NCI-H2107 (cell line): ENCODE measurements at places on chromosomes 4 and X.

- no peak for DNase-seq
Measured at GRCh38 chr4:86496094-86497080, 97.7 kb upstream of the PTPN13 start.

DNA sequence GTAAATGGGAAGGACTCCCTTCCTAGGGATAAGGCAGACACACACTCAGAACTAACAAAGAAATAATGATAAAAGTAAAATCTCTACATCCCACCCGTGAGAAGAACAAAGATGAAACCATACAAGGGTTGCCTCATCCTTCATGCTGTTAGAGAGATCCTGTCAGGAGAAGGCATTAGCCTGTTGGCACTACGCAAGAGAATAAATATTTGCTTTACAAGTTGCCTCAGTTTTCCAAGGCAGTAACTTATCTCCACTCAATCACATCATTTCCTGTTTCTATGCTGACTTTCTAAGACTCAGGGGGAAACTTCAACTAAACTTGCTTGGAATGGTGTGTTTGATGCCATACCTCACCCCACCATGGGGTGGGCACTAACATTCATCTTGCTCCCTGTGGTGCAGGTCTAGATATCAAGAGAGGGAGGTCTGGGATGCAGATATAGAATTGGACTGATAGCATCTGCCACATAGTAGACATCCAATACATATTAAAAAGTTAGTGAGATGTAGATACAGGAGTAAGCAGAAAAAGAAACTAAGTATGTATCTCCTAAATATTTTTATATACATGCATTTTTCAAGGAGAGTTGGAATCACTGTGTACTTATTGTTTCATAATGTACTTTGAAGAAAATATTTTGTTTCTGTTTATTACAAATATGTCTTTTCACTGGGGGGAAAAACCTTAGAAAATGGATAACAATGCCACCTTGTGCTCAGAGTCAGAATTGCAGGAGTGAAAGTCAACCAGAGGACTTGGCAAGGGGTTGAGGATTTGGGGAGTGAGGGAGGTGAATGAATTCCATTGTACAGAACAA lies 57.2 kb upstream of the BEX4 start:
- DNase-seq: no peak

DNA sequence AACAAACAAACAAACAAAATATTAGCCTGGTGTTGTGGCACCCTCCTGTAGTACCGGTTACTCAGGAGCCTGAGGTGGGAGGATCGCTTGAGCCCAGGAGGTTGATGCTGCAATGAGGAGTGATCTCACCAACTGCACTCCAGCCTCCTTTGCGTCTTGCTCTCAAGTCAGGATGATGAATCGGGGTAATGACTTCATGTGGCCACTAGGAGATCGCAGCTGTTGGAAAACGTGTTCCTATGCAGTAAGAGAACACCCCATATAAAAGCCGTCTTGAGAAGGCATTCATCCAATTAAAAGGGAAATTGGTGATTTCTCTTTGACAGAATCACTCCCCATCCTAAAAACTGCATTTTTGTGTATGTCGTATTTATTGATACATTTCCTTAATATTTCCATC lies 6.9 kb downstream of the CCNB3 start:
- DNase-seq: no peak

DNA sequence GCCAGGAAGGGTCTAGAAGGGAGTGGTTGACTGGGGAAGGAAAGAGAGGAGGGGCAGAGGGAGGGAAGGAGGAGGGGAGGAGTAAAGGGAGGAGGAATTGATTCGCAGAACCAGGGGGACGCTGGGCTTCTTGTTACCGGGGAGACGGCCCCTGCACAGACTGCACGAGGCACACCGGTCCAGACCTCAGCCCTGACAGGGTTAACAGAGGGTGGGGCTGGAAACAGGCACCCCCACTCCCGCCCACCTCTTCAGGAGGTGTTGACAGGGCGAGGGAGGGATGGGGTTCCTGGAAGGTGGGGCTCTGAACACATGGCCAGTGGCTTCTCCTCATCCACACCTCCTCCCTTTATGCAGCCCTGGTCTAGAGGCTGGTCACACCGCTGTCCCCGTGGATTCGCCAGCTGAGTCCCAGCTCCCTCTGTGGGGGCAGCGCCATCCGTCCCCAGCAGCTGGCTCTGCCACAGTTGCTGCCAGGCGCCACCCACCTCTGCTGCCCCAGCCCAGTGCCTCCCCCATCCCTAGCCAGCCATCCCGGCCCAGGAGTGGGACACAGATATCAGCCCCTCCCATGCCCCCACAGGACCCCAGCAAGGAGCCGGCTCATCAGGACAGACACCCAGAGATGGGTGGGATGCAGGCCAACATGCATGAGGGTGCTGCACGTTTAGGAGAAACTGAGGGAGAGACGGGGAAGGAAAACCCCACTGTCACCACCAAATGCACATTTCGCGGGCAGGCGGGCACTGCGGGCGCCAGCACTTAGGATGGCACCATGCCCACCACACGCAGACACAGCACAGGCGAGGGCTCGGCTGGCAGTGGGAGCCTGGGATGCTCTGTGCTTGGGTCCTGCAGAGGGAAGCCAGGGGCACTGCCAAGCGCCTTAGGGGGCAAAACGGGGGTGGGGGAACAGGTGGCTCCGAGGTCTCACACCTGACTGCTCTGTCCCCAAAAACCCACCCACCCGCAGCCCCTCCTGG lies 87.6 kb downstream of the ABLIM2 start:
- no peak for DNase-seq

- DNase-seq: no peak
Measured at GRCh38 chr4:150583287-150584110, 1.5 kb downstream of the MAB21L2 start.

- DNase-seq: no peak
Measured at GRCh38 chr4:110034026-110034393, 121.3 kb downstream of the EGF start.

GRCh38 chrX:148659481-148659880 lies 159.1 kb downstream of the AFF2 start:
- DNase-seq: no peak

DNA sequence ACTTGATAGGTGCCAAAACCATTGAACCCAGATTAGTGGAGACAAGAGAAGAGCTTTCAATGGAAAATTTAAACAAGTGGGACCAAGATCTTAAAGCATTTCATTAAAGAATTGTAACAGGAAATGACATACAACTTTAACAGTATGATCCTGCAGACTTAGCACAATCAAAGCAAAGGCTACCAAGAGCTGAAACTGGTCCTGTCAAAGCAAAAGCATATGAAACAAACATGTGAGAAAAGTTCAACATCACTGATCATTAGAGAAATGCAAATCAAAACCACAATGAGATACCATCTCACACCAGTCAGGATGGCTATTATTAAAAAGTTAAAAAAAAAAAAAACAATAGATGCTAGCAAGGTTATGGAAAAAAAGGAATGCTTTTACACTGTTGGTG lies 425.6 kb downstream of the IL1RAPL1 start:
- no peak for DNase-seq

DNA sequence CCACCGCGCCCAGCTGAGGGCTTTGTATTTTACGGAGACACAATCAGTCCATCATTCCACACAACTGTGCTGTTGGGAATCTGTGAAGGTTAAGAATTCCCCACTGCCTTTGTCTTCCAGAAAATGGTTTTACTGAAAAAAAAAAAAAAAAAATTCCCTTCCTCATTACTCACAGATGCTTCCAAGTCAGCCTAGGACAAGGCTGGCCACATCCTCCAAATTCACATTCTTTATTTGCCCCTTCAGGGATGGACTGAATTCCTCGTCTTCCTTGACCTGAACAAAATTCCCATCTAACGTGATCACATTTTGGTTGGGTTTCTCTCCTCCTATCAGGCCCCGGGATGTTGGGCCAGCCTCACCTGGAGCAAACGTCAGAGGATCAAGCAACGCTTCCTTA lies 130.3 kb downstream of the DHRSX start:
- no peak for DNase-seq

GRCh38 chr4:87532109-87532508 lies 2.9 kb upstream of the SPARCL1 start:
- no peak for DNase-seq

- DNase-seq: no peak
Measured at GRCh38 chrX:33194876-33195433, 16.4 kb downstream of the DMD start.

- DNase-seq: no peak
Measured at GRCh38 chr4:128757712-128758111, 51.8 kb upstream of the JADE1 start.

DNA sequence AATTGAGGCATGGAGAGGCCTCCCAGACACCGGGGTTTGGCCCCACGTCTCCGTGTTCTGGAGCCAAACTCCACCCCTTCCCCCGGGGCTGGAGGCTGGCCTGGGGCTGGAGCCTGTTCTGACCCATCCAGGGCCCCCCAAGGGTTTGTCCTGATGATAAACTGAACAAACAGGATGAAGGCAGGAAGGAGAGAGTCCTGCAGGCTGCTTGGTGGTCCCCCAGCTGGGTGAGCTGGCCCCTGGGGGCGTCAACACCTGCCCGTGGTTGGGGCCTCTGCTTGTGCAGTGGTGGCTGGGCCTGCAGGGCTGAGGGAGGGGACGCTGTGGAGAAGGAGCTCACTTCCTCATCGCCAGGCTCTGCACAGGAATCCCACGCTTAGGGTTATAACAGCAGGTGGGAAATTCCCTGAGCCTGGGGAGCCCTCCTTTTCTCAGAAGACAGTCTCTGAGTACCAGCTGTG lies 2.3 kb downstream of the SH3TC1 start:
- no peak for DNase-seq

DNA sequence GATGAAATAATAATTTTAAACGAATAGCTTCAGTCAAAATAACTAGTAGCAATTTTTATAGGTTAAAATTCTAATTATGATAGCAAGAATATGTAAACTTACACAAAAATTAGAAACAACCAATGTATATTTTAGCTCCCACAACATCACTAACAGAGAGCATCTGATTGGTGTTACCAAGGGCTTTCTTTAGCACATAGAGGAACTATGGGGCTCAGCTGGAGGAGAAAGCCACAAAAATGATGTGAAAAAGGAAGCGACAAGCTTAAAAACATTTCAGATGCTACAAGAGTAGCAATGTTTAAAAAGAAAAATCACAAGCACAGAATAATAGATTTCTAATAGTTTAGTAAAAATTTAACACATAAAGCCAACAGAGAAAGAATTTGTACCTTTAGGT lies 56.3 kb downstream of the ATP8A1 start:
- no peak for DNase-seq

DNA sequence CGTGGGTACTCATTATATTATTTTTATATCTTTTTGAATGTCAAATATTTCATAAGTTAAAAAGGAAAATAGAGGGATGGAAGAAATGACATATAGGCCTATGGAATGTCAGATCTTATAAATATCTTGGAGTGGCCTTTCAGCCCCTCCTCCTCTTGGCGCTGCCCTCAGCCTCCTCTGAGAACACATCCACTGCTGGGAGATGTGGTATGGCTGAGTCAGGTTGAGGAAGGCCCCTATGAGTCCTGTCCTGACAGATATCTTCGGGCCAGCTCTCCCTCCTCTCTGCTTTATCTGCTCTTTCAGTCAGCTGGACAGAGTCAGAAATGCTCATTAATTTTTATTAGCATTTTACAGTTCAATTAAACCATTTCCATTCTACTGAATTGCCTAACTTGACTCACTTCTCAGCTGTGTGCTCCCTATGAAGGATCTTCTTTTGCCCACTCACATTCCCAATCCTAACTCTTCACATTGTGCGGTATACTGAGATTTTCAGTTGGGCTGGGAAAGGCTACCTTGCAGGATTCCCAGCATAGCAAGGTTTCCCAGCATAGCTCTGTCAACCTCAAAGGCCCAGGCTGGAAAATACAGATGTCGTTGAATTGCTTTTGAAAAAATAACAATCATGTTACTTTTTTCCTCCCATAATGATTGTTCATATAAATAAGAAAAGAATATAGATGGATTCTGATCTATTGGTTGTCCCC lies 128.0 kb downstream of the ARHGEF9 start:
- no peak for DNase-seq

DNA sequence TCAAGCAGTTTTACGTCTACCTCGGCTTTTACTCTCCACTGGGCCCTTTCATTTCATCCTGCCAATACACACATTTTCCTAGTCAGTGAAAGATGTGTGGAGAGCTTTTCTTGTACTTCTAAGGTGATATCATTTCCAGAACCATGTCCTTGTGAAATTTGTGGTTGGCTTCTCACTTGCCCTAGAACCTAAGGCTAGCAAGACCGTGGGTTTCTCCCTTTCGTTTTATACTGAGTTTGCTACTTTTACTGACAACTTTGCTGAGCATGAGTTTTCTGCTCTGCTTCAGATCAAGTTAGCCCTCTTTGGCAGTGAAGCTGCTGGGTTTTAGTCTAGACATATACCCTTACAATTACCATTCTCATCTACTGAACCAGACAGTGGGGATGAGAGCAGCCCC lies 95.7 kb upstream of the FRMPD4 start:
- no peak for DNase-seq

DNA sequence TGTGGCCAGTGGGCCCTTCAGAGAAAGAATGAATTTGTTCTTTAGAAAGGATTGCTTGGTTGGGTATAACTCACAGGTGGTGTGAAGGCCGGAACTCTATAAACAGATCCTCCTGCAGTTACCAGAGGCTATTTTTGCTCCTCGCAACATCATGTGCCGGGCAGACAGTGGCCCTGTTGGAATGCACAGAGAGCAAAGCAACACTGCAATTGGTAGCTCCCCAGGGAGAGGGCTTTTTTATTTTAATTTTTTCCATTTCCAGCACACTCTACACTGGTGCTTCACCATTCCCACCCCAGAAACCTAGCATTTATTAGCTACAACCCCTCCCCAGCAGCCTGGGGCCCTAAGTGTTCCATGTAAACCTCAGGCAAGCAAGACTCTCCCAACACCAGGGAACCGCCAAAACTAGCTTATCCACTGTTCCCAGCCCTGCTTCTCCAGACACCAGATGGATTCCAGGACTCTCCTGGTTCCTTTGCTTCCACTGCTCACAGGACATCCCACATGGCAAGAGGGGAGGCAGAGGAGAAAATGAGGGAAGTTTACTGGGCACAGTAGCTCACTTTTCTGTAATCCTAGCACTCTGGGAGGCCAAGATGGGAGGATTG lies 75.1 kb upstream of the TMEM164 start:
- no peak for DNase-seq

DNA sequence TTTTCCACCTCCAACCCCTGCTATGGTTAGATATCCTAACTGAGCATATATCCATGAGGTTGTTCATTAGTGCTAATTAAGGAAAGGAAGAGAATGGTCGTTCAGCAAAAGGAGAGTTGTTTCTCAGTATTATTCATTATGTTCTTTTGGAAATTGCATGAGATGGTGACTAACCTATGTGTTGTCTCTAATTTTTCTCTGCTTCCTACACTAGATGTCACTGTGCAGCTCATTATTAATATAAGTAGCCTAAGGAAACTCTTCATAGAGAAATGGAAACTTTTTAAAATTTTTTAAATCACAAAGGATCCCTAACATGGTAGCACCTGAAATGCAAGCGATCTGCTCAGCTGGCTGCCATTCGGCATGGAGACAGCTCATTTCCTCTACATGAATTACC lies 67.7 kb upstream of the FAM9A start:
- DNase-seq: no peak

- DNase-seq: no peak
Measured at GRCh38 chr4:36573441-36573840, 292.0 kb downstream of the DTHD1 start.

DNA sequence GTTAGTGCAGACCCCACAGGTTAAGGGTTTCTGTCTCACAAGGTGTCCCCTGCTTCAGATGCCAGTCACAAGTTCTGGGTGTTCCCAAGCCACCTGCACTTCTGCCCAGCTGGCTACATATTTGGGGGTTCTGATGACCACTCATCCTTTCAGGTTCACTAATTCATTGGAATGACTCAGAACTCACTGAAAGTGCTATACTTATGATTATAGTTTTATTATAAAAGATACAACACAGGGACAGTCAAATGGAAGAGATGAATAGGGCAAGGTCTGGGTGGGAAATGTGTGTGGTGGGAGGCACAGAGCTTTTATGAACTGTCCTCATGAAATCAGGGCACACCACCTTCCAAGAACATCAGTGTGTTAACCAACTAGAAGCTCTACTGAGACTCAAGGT lies 97.7 kb upstream of the CASK start:
- no peak for DNase-seq
